Renal pelvis (tissue), 12 donors: ENCODE measurements at places on chromosomes 2 and 18.

- no peak for DNase-seq
Measured at GRCh38 chr2:20650393-20650876, 463 bp downstream of the HS1BP3 start.

DNA sequence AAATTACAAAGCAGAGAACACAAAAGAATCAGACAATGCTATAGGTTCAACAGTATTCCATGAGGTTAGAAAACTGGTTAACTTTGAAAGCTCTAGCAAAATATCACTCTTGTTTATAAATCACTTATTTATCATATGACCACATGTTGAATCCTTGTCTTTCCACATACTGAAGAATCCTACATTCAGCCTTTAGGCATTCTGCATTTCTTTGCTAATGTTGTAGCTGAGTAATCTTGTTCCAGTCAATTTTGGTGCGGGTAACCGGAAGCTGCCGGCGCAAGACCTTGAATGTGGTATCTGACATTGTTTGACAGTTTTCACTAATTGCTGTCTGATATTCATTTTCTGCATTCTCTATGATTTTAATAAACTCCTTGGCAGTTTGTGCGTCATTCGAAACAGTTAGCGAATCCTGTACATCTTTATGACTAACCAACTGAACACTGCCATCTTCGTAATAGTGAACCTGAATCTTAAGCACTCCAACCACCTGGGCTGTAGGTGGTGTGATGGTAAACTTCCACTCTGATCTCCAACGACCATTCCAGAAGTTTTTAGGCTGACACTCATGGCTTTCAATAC, 154.1 kb downstream of the BAZ2B start:
- no peak for DNase-seq

GRCh38 chr2:239341146-239341732, 59.6 kb downstream of the HDAC4 start:
- DNase-seq: no peak

- peak; percentile 15 for DNase-seq
Measured at GRCh38 chr2:32009516-32010256, 1.1 kb downstream of the MEMO1 start.

DNA sequence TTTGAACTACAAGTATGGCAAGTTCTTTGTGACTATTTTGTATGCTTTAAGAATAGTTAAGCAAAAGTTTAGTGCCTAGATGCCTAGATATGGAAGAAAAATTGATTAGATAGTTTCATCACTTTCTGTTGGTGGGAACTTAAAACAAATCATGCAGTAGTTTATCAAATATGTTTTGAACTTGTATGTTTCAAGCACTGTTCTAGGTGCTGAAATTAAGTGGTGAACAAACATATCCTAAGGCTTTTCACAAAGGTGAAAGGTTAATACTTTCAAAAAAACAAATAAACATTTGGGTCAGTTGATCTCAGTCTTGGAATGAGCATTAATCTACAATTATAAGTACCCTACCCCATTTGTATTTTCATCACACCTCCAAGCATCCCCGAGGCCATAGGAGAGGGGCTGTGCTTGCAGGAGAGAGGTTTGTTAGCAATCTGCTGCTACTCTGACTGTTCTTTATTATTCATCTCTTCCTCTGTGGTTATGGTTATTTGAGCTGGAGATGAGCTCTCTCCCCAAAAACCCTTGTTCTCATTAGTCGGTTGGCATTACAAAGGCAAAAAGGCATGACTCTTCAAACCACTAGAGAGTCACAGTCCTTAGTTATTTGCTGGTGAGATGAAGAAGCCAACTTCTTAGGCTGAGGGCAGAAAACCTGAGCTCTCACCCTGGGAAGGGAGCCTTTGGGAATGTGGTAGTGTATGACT, 103.9 kb upstream of the FHL2 start:
- DNase-seq: no peak

- no peak for DNase-seq
Measured at GRCh38 chr2:225600444-225600843, 200.9 kb downstream of the NYAP2 start.
